ENCODE measurements at places on chromosomes 4 and X. TPM values are rescaled to one million over a fixed set of nuclear protein-coding genes. Genes with fewer than 3 reads are reported as not detected.

GRCh38 chrX:149540131-149540620 is 636 bp upstream of the EOLA1 start:
- peak overlapping the region; percentile 97 for H3K4me3 ChIP-seq
- no peaks in the 10 kb centered on the region for H3K36me3 ChIP-seq
- no peak for DNase-seq
- peak overlapping the region; percentile 94 for H3K27ac ChIP-seq

DNA sequence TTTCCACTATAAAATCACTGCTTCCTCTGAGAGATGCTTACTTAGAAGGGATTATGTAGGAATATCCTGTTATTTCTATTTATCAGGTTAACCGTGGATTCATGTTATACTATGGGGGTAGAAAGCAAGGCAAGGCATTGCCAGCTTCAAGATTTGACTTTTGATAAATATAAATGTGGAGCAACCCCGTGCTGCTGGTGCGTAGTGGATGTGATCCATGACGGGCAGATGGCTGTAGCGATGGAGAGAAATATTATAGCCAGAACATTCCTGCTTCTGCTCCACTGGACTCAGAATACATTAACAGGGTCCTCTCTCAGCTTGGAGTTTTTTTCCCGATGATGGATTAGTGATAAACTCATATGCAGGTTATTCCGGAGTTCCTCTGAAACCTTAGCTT is 157.6 kb downstream of the TENM3 start:
- no peak for DNase-seq
- H3K36me3 ChIP-seq, result no peaks in the 10 kb centered on the region
- no peak overlapping the region for H3K4me3 ChIP-seq
- no peaks in the 10 kb centered on the region for H3K4me1 ChIP-seq
- no peak overlapping the region for H3K27ac ChIP-seq
- no peaks in the 10 kb centered on the region for H3K27me3 ChIP-seq

Gene PNCK
- total RNA-seq, result 2.3 TPM

- no peak for DNase-seq
- H3K27ac ChIP-seq, result no peak overlapping the region
- H3K36me3 ChIP-seq, result no peaks in the 10 kb centered on the region
- H3K4me3 ChIP-seq, result no peak overlapping the region
- no peaks in the 10 kb centered on the region for H3K4me1 ChIP-seq
- H3K27me3 ChIP-seq, result peaks cover 6% of the 10 kb centered on the region
Observed at GRCh38 chrX:133391111-133391510, 24.2 kb downstream of the GPC4 start.

Gene FGFR3
- 8.2 TPM for total RNA-seq

Gene NEXMIF
- not detected for total RNA-seq

Gene SCML2
- 7.1 TPM for total RNA-seq

Gene SOWAHB
- total RNA-seq, result 4.0 TPM

DNA sequence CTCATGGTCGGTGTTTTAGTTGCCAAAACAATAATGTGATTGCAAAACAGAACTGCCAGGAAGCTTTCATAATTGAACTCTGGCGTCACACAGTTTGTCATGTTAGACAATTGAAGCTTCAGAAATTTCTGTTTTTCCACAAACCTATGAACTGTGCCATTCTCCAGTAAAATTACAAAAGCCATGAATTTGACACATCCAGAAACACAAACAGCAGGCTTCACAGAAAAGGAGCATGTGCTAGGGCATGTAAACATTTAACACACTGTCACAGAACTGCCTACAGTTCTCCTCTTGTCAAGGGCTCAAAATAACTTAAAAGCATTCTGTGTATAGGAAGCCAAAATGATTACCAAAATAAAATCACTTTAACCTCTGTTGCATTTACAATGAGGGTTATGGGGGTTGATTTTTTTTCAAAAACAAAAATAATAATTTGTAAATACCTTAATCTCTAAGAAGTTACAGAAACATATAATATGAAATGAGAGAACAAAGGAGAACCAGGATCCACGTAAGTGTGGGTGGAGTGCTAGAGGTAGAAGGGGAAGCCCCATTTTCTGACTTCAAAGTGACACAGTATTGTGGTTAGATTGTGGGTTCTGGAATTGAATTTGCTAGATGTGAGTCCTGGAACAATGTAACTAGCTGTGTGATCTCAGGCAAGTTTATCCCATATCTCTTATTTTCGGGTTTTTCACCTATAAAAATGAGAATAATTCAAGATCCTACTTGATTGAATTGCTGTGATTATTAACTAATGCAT is 295.0 kb downstream of the CENPC start:
- H3K4me1 ChIP-seq, result no peaks in the 10 kb centered on the region
- H3K27me3 ChIP-seq, result no peaks in the 10 kb centered on the region
- no peak overlapping the region for H3K27ac ChIP-seq
- H3K36me3 ChIP-seq, result no peaks in the 10 kb centered on the region
- DNase-seq, result no peak

- no peak overlapping the region for H3K4me3 ChIP-seq
- H3K4me1 ChIP-seq, result no peaks in the 10 kb centered on the region
- H3K27ac ChIP-seq, result no peak overlapping the region
- DNase-seq, result no peak
- no peaks in the 10 kb centered on the region for H3K27me3 ChIP-seq
Observed at GRCh38 chrX:30373951-30374350, 64.8 kb upstream of the NR0B1 start.

- no peaks in the 10 kb centered on the region for H3K27me3 ChIP-seq
- H3K27ac ChIP-seq, result no peak overlapping the region
- H3K36me3 ChIP-seq, result no peaks in the 10 kb centered on the region
- no peak overlapping the region for H3K4me3 ChIP-seq
- H3K4me1 ChIP-seq, result no peaks in the 10 kb centered on the region
- DNase-seq, result no peak
Observed at GRCh38 chrX:108344216-108344615, 94.0 kb downstream of the COL4A6 start.

- H3K27ac ChIP-seq, result no peak overlapping the region
- H3K27me3 ChIP-seq, result no peaks in the 10 kb centered on the region
Observed at GRCh38 chrX:110086162-110086915, 83.4 kb downstream of the TMEM164 start.

DNA sequence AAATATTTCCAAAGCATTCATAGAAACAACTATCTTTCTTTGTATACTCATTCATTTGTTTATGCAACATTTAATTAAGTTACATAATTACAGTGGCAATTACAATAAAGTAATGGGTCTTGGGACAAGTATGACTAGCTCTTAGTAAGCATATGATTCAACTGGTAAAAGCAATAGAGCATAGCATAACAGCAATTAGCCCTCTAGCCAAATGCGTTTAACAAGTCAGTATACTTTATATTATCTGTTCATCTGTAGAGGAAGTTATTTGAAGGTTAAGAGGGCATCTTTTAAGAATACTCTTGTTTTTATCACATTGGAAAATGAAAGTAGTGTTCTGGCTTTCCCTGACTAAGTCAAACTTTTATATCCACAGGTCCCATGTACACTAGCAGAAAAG is 198.1 kb upstream of the UGT8 start:
- H3K4me1 ChIP-seq, result no peaks in the 10 kb centered on the region
- DNase-seq, result no peak
- H3K27me3 ChIP-seq, result no peaks in the 10 kb centered on the region
- H3K4me3 ChIP-seq, result no peak overlapping the region
- no peak overlapping the region for H3K27ac ChIP-seq

- no peaks in the 10 kb centered on the region for H3K4me1 ChIP-seq
- peak overlapping the region; percentile 70 for H3K27ac ChIP-seq
- H3K36me3 ChIP-seq, result no peaks in the 10 kb centered on the region
- no peak overlapping the region for H3K4me3 ChIP-seq
- DNase-seq, result no peak
Observed at GRCh38 chr4:88162626-88163025, 4.2 kb upstream of the ABCG2 start.
